ENCODE measurements at places on chromosomes 5 and 9. TPM values are rescaled to one million over a fixed set of nuclear protein-coding genes. Genes with fewer than 3 reads are reported as not detected.

Gene PCDHGA9
- total RNA-seq: 2.1 TPM

Gene ACTBL2
- 0.07 TPM for total RNA-seq

Gene IRX1
- total RNA-seq: 71.5 TPM

Gene OR2V2
- not detected for total RNA-seq

Gene PCDHGC3
- total RNA-seq: 82.9 TPM

Gene RFX3
- 35.6 TPM for total RNA-seq

Gene PCDHGA4
- total RNA-seq: 0.86 TPM

Gene PCBD2
- 15.9 TPM for total RNA-seq

- DNase-seq: no peak
Measured at GRCh38 chr5:81353189-81353588, 40.7 kb downstream of the ACOT12 start.

DNA sequence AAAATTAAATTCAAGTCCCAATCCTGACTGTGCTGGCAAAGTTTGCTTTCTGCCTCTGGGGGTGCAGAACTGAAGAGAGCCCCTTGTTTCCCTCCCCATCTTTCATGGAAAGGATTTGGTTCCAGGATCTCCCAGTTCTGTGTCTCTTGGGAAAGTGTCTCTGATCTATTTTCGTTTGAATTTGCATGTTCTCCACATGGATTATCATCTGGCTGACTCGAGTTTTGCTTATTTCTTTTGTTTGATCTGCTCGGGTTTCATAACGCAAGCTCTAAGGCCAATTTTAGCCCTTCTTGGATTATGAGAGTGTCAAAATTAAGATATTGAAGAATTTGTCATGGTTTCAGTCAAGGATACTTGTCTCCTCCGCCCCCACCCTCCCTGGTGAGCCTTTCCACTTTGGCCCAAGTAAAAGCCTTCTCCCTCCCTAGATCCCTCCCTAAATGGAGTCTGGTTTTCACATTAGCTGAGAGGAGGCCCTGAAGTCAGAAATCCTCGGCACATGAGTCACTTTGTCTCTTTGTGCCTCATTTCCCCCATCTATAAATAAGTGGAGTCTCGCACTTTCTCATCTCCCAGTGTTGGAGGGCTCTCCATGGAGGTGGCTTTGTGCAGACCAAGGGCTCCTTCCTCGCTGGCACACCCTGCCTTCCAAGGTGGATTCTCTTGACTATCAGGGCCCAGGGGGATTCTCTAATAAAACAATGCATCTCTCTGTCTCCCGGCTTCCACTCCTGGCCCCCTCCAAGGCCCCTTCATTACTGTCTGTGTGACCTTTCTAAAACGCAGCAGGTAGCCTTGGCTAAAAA is 17.3 kb downstream of the ADRB2 start:
- DNase-seq: no peak

- DNase-seq: no peak
Measured at GRCh38 chr9:32234451-32234850, 150.0 kb upstream of the ACO1 start.

GRCh38 chr5:110086658-110087388 is 397.1 kb downstream of the MAN2A1 start:
- no peak for DNase-seq

- DNase-seq: peak; percentile 42
Measured at GRCh38 chr9:70480405-70480980, 66.0 kb upstream of the KLF9 start.

DNA sequence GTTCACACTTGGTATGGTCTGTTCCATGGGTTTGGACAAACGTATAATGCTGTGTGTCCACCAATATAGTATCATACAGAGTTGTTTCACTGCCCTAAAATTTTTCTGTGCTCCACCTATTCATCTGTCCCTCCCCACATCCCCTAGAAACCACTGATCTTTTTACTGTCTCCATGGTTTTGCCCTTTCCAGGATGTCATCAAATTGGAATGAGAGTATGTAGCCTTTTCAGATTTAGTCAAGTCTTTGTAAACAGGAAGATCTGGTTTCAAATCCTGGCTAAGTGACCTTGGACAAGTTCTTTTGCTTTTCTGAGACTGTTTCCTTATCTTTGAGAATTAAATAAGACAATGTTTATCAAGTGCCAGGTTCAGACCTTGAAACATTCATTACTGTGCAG is 13.2 kb upstream of the LVRN start:
- DNase-seq: no peak

GRCh38 chr5:10289353-10289752 is 18.3 kb downstream of the CMBL start:
- no peak for DNase-seq

DNA sequence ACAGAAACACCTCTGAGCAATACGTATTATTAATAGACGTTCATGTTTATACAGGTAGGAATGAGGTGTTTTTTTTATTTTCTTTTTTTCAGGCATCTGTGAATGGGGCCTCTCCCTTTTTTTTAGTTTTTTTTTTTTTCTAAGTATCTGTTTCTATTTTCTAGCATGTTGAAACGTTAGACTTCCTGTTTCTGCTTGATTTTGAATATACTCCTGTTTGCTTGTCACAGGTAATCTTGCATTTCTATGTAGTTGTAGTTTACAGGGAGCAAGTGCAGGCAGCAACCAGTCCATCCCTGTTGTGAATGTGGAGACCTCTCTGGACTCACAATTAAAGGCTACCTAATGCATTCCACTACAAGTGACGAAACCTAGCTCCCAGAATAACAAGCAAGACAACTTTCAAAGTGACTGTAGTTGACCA is 22.8 kb upstream of the TNFAIP8 start:
- no peak for DNase-seq

- DNase-seq: no peak
Measured at GRCh38 chr5:56831773-56832172, 16.4 kb downstream of the MAP3K1 start.

DNA sequence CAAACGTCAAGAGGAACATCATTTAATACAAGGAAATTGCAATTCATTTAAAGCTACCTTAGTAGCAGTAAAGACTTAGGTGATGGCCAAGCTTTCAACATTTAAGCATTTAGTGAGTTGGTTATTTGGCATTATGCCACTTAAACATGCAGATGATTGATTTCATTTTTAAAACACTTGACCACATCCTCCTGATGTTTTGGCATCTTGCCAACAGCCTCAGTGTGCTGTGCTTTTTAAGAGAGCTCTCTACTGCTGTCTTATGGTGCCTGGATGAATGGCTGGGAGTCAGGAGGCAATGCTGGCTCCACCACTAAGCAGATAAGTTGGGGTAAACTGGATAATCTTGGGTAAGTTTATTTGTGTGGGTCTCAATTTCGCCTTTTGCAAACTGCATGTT is 364.5 kb downstream of the MAN2A1 start:
- no peak for DNase-seq

Measured in mesothelial cell of epicardium (in vitro differentiated cells).